ENCODE measurements at places on chromosomes 16 and 17. TPM values are rescaled to one million over a fixed set of nuclear protein-coding genes. Genes with fewer than 3 reads are reported as not detected.

PIK3R6 gene
- 0.48 TPM for total RNA-seq

SCIMP gene
- total RNA-seq, result 0.72 TPM

CHRNE gene
- total RNA-seq, result not detected

RGS11 gene
- 6.0 TPM for total RNA-seq

RPS15A gene
- total RNA-seq, result 1,015 TPM

TBC1D28 gene
- 1.2 TPM for total RNA-seq

TERB1 gene
- 1.7 TPM for total RNA-seq

HSD17B2 gene
- total RNA-seq, result 10.4 TPM

OMG gene
- 9.9 TPM for total RNA-seq

- no peak for DNase-seq
Measured at GRCh38 chr17:81043725-81044427, 8.9 kb downstream of the BAIAP2 start.

GRCh38 chr17:57365420-57365819 lies 109.1 kb downstream of the MSI2 start:
- DNase-seq, result peak; percentile 16

GRCh38 chr17:50945779-50946222 lies 79.6 kb upstream of the TOB1 start:
- no peak for DNase-seq

- DNase-seq, result no peak
Measured at GRCh38 chr16:87486713-87487247, 6.0 kb downstream of the ZCCHC14 start.

DNA sequence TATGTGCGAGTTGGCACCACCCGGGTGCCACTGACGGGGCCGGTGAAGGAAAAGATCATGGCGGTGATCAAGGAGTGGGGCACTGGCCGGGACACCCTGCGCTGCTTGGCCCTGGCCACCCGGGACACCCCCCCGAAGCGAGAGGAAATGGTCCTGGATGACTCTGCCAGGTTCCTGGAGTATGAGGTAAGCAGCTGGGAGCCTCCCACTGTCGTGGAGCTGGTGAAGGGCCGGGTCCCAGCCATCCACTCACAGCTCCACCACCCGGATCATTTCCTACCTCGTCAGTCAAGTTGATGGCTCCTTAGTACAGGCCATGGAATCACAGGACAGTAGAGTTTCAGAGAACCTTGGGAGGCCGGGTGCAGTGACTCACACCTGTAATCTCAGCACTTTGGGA lies 20.0 kb downstream of the ATP2A1 start:
- DNase-seq, result no peak

DNA sequence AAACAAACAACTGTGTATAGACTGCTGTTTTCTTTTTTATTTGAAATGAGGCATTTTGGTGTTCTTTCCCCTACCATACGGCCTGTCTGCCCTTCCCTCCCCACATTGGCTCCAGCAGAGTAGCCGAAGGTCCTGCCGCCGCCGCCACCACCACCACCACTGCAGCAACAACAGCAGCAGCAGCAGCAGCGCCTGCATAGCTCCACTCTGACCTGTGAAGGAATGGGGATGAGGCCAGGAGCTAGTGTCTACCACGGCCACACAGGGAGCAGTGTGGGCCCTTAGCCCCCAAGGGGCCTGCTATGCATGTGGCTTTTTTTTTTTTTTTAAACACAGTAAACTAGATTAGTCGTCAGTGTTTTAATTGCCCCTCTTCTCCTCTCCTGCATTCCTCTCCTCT lies 5.6 kb upstream of the CDK5R1 start:
- DNase-seq, result no peak

GRCh38 chr16:23908790-23909189 lies 73.0 kb downstream of the PRKCB start:
- DNase-seq, result no peak

DNA sequence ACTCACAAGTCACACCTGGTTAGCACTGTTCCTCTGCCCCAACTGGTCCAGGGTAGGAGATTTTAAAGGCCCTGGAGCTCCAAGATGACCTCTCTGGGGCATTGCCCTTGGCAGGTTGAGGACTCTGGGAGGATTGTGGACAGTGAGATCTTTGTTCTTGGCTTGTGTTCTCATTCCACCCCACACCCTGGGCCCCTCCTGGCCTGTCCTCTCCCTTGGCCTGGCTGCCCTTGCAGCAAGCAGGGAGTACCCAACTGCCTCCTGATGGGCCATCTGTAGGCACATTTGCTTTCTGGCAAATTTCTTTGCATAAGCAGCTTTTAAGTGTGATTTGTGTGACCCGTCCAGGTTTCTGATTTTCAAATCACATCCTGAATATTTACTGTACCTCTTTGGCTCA lies 239.6 kb downstream of the UTP18 start:
- no peak for DNase-seq

GRCh38 chr17:61235001-61235826 lies 164.4 kb upstream of the TBX2 start:
- DNase-seq, result no peak

DNA sequence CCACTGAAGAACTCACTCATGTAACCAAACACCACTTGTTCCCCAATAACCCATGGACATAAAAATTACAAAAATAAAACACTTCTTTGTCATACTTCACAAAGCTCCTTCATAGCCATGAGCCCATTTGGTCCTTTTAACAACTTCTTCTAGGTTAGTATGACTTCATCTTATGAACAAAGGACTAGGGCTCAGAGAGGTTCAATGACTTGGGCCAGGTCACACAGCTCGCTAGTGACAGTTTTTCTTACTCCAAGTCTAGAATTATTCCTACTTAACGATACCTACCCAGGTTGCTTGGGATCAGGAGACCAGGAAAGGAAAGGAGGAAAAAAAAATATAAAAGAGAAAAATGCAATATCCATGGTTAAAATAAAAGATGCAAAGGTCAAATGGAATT lies 353.4 kb downstream of the SOX9 start:
- DNase-seq, result no peak

DNA sequence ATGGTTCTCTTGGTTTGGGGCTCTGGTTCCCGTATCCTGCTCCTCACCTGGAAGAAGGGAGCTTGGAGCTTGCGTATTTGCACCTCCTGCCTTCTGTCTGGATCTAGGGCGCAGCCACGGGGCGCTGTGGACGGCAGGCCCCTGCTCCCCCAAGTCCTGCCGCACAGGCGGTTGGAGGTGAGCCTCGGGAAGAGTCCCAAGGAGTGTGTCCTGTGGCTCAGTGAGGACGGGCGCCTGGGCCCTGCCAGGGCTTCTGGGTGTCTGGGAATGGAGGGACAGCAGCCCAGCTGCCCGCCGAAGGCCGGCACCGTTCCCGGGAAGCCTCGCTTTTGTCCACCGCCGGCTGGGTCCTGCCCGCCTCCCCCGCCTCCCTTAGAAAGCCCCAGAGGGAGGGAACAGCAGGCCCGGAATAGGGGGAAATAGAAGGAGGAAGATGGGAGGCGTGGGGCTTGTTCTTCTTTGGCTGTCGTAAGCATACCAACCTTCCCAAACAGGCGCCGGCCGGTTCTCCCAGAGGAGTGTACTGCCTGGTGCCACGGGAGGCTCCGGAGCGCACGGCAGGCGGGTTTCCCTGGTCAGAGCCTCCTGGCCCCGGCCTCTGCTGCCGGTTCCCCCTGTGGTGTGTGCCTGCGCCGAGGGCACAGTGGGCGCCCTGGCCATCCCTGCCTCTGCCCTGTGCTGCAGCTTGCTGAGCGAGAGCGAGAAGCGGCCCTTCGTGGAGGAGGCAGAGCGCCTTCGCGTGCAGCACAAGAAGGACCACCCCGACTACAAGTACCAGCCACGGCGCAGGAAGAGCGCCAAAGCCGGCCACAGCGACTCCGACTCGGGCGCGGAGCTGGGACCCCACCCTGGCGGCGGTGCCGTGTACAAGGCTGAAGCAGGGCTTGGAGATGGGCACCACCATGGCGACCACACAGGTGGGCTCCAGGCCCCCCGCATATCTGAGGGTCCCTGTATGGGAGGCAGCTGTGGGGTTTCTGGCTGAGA lies 1.8 kb downstream of the SOX8 start:
- peak; percentile 69 for DNase-seq
